ENCODE measurements at places on chromosomes 5 and 9. TPM values are rescaled to one million over a fixed set of nuclear protein-coding genes. Genes with fewer than 3 reads are reported as not detected.

DNM1 gene
- 87.0 TPM for total RNA-seq

DDX4 gene
- total RNA-seq, result not detected

CATSPER3 gene
- 0.39 TPM for total RNA-seq

SPATA31C1 gene
- total RNA-seq, result not detected

ZNF462 gene
- 25.8 TPM for total RNA-seq

IRF1 gene
- total RNA-seq, result 17.8 TPM

IFNB1 gene
- not detected for total RNA-seq

GRCh38 chr9:117044241-117044640 lies 357.1 kb downstream of the TRIM32 start:
- peaks cover 9% of the 10 kb centered on the region for H3K27me3 ChIP-seq
- no peak overlapping the region for H3K4me3 ChIP-seq
- H3K36me3 ChIP-seq, result no peaks in the 10 kb centered on the region
- H3K27ac ChIP-seq, result no peak overlapping the region
- no peaks in the 10 kb centered on the region for H3K4me1 ChIP-seq

DNA sequence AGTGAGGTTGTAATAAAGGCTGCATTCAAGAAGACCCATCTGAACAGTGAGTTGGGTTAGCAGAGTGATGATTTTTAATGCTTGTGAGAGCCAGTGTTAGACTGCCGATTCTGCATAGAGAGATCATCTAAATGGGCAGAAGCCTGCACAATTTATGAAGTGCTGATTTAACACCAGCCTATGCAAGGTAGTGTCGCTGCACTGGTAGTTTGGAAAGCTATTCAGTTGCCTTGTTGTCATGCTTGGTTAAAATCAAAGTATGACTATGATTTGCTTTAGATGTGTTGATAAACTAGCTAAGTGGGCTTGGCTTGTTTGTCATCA lies 379 bp upstream of the LRRTM2 start:
- H3K27ac ChIP-seq, result no peak overlapping the region
- no peak for DNase-seq
- H3K36me3 ChIP-seq, result peaks cover 2% of the 10 kb centered on the region
- H3K4me3 ChIP-seq, result no peak overlapping the region
- peaks cover 70% of the 10 kb centered on the region for H3K4me1 ChIP-seq

GRCh38 chr5:55694152-55694830 lies 17.8 kb downstream of the SLC38A9 start:
- H3K27me3 ChIP-seq, result no peaks in the 10 kb centered on the region
- no peak for DNase-seq
- H3K36me3 ChIP-seq, result no peaks in the 10 kb centered on the region

GRCh38 chr9:79629721-79630120 lies 58.0 kb downstream of the TLE4 start:
- peaks cover 1% of the 10 kb centered on the region for H3K36me3 ChIP-seq
- no peak overlapping the region for H3K27ac ChIP-seq
- H3K4me1 ChIP-seq, result peaks cover 34% of the 10 kb centered on the region

DNA sequence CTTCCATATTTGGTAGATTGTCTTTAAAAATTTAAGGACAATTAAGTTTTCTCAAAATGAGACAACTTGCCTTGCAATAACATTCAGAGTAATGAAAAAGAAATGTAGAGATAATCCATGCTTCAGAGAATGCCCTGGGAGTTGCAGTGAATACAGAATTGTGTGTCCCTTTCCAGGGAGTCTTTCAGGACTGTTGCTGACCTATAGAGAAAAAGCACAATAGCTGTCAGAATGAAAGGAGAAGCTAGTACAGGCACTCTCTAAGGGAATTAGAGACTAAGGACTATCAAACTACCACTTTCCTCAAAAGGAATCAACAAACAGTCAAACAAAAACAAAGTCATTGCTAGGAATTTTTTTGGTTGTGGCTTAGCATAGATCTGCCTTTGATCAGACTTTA lies 93.0 kb downstream of the CCDC192 start:
- H3K36me3 ChIP-seq, result peaks cover 6% of the 10 kb centered on the region
- H3K4me3 ChIP-seq, result no peak overlapping the region
- H3K27me3 ChIP-seq, result no peaks in the 10 kb centered on the region
- DNase-seq, result no peak
- no peak overlapping the region for H3K27ac ChIP-seq

- no peak overlapping the region for H3K4me3 ChIP-seq
- H3K27ac ChIP-seq, result peak overlapping the region; percentile 99
- no peak for DNase-seq
- peaks cover 8% of the 10 kb centered on the region for H3K36me3 ChIP-seq
- no peaks in the 10 kb centered on the region for H3K27me3 ChIP-seq
- H3K4me1 ChIP-seq, result peaks cover 82% of the 10 kb centered on the region
Observed at GRCh38 chr5:151742870-151743294, 15.5 kb downstream of the ATOX1 start.

DNA sequence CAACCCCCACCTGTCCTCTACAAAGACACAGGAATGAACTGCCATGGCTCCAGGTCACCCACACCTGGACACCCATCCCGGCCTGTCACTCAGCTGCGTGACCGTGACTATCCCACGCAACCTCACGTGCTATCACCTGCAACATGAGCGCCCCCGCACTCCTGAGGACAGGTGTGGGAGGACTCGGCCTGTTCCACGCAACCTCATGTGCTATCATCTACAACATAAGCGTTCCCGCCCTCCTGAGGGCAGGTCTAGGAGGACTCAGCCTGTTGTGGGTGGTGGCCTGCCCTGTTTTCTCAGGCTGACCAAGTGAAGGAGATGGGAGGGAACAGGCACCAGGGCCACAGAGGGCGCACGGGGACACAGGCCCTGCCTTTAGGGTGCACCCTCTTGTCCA lies 4.1 kb downstream of the QSOX2 start:
- H3K4me1 ChIP-seq, result peaks cover 24% of the 10 kb centered on the region
- H3K36me3 ChIP-seq, result no peaks in the 10 kb centered on the region
- no peak for DNase-seq

- no peak overlapping the region for H3K27ac ChIP-seq
- DNase-seq, result no peak
- H3K4me1 ChIP-seq, result peaks cover 10% of the 10 kb centered on the region
- H3K36me3 ChIP-seq, result peaks cover 4% of the 10 kb centered on the region
Observed at GRCh38 chr5:172548311-172548731, 92.7 kb upstream of the NEURL1B start.

DNA sequence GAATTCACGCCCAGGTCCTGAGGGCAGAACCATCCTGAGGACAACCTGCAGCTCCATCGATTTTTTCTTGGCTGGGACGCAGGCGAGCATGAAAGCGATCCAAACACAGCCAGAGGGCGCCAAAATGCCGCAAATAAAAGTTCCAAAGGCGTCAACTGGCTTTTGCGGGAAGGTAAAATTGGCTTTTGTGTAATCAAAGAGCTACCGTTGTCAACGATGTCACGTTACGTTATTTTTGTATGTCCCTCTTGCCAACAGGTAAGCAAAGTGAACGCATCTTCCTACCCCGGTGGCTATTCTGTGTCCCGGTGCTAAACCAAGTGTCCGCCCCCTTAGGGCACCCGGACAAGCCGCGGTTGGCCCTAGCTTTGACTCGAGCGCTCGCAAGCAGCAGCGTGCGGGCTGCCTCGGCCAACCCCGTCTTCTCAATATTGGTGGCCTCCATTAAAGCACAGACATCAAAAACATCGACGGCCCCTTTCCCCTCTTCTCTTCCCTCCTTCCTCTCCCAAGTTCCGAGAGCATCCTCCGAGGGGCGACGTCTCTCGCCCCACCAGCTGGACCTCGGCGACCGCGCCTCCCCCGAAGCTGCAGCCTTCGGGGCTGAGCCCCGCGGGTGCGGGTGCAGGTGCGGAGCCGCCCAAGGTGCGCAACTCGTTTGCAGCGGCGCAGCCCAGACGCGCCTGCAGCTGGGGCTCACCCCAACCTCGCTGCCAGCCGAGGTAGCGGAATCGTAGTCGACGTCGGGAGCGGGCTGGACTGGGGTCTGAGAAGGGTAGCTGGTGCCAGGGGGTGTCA lies 1.1 kb upstream of the BASP1 start:
- H3K36me3 ChIP-seq, result peaks cover 3% of the 10 kb centered on the region
- DNase-seq, result no peak
- H3K4me1 ChIP-seq, result peaks cover 39% of the 10 kb centered on the region
- H3K27me3 ChIP-seq, result no peaks in the 10 kb centered on the region
- peak overlapping the region; percentile 95 for H3K27ac ChIP-seq
- peak overlapping the region; percentile 81 for H3K4me3 ChIP-seq

GRCh38 chr9:98284754-98285153 lies 29.3 kb upstream of the TBC1D2 start:
- no peaks in the 10 kb centered on the region for H3K4me1 ChIP-seq
- H3K4me3 ChIP-seq, result no peak overlapping the region
- no peaks in the 10 kb centered on the region for H3K36me3 ChIP-seq
- no peak for DNase-seq
- peaks cover 29% of the 10 kb centered on the region for H3K27me3 ChIP-seq

GRCh38 chr5:41656597-41656996 lies 146.2 kb upstream of the PLCXD3 start:
- DNase-seq, result no peak
- H3K36me3 ChIP-seq, result no peaks in the 10 kb centered on the region
- no peak overlapping the region for H3K4me3 ChIP-seq
- H3K27ac ChIP-seq, result no peak overlapping the region

- peaks cover 7% of the 10 kb centered on the region for H3K4me1 ChIP-seq
- no peaks in the 10 kb centered on the region for H3K27me3 ChIP-seq
- H3K4me3 ChIP-seq, result no peak overlapping the region
- H3K27ac ChIP-seq, result no peak overlapping the region
- no peaks in the 10 kb centered on the region for H3K36me3 ChIP-seq
- DNase-seq, result no peak
Observed at GRCh38 chr5:129716651-129717050, 31.2 kb upstream of the MINAR2 start.

- no peak overlapping the region for H3K4me3 ChIP-seq
- H3K27ac ChIP-seq, result no peak overlapping the region
- peaks cover 5% of the 10 kb centered on the region for H3K36me3 ChIP-seq
- no peak for DNase-seq
Observed at GRCh38 chr9:100120286-100120685, 21.2 kb downstream of the INVS start.

DNA sequence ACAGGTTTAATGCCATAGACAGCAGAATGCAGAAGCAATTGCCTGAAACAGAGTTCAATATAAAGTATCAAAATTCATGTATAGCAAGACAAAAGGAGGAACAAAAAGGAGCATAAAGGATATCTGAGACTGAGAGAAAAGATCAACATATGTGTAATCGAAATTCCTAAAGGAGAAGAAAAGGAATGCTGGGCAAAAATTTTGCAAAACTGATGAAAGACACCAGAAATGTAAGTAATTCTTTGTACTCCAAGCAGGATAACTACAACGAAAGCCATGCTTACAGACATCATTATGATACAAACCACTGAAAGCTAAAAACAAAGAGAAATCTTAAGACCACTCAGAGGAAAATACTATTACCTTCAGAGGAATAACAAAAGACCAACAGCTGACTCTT lies 72.8 kb upstream of the MTAP start:
- DNase-seq, result no peak
- H3K4me3 ChIP-seq, result no peak overlapping the region
- no peaks in the 10 kb centered on the region for H3K4me1 ChIP-seq
- peaks cover 32% of the 10 kb centered on the region for H3K27me3 ChIP-seq
- no peak overlapping the region for H3K27ac ChIP-seq

DNA sequence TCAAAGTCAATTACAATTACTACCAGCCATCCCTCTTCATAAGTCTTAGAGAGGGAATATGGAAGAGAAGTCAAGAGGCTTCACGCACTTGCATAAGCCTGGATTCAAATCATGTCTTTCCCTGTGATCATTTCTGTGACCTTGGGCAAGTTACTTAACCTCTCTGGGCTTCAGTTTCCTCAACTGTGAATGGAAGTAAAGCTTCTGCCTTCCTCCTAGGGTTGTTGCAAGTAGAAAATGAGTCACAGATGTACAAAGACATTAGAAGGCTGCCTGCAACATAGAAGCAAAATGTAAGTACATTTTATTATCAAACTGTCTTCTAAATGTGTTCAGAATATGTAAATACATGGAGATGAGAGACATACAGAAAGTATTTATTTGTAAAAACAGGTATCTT lies 42.3 kb upstream of the SEMA6A start:
- no peaks in the 10 kb centered on the region for H3K27me3 ChIP-seq
- H3K36me3 ChIP-seq, result no peaks in the 10 kb centered on the region
- H3K27ac ChIP-seq, result no peak overlapping the region
- H3K4me3 ChIP-seq, result no peak overlapping the region

GRCh38 chr5:67549947-67550346 lies 353.3 kb upstream of the CD180 start:
- no peaks in the 10 kb centered on the region for H3K27me3 ChIP-seq
- no peaks in the 10 kb centered on the region for H3K36me3 ChIP-seq
- H3K4me3 ChIP-seq, result no peak overlapping the region
- H3K27ac ChIP-seq, result no peak overlapping the region

DNA sequence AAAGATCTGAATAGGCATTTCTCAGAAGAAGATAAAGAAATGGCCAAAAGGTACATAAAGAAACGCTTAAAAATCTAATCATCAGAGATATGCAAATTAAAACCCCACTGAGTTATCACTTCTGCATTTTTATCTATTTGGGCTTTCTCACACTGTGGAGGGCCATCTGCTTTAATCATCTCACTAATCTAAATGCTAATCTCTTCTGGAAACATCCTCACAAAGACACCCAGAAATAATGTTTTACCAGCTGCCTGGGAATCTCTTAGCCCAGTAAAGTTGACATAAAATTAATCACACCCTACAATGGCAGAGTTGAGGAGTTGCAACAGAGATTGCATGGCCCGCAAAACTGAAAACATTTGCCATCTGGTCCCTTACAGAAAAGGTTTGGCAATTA lies 407.9 kb upstream of the CYLC2 start:
- H3K4me1 ChIP-seq, result no peaks in the 10 kb centered on the region
- peaks cover 7% of the 10 kb centered on the region for H3K27me3 ChIP-seq
- H3K36me3 ChIP-seq, result no peaks in the 10 kb centered on the region
- DNase-seq, result no peak
- H3K27ac ChIP-seq, result no peak overlapping the region
- H3K4me3 ChIP-seq, result no peak overlapping the region

DNA sequence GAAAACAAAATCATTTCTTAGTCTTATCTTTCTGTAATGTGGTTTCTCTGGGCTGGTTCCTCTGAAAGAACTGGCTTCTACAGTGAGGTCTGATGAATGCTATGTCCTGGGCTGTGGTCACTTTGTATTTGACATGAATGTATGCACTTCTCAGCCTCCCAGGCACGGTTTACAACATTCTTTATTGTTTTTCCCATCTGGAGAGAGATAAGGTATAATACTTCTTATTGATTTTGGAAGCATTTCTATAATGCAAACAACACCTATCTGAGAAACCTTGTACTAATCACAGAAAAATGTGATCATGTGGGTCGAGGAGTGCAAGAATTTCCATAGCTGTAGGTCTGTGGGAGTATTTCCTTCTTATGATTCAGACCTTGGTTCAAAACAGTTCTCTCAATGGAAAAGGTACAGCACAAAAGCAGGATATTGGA lies 46.9 kb downstream of the ACTBL2 start:
- peaks cover 50% of the 10 kb centered on the region for H3K4me1 ChIP-seq
- no peak for DNase-seq
- no peaks in the 10 kb centered on the region for H3K27me3 ChIP-seq
- peak overlapping the region; percentile 74 for H3K27ac ChIP-seq

DNA sequence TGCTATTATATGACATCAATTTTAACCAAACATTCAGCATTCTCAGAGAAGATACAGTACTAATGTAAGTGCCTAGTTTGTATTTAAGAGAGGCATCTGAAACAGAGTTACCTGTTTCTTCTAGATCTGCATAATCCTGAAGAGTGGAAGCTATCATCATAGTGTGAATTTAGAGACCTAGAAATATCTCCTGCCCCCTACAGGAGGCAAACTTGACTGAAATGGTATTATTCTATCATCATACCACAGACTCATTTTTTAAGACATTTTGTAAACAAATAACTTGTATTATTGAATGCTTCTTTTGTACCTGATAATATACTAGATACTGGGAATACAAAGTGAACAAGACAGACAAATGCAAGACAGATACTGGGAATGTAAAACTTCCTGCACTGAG lies 216.8 kb upstream of the RPS23 start:
- no peak overlapping the region for H3K27ac ChIP-seq
- no peaks in the 10 kb centered on the region for H3K27me3 ChIP-seq
- no peak overlapping the region for H3K4me3 ChIP-seq
- H3K36me3 ChIP-seq, result peaks cover 4% of the 10 kb centered on the region

Data from chondrocyte (in vitro differentiated cells).